ENCODE measurements at places on chromosomes 12 and 14.

GRCh38 chr14:102078831-102079699 lies 7.8 kb downstream of the HSP90AA1 start:
- no peak for DNase-seq

GRCh38 chr12:50488801-50489200 lies 16.0 kb upstream of the DIP2B start:
- DNase-seq = no peak

DNA sequence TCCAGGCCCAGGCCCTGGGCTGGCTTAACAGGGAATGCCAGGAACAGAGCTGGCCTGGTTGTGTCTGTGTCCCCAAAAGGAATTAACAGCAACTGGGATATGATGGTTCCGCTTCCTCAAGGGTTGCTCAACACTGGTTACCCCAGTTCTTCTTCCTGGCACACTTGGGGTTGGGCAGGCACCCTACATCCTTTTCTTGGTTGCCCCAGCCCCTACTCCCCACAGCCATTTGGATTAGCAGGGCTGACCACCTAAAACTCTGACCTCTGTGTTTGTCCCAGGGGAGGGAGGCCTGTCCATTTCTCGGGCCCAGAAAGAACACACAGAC lies 30.8 kb downstream of the NCKAP5L start:
- no peak for DNase-seq

DNA sequence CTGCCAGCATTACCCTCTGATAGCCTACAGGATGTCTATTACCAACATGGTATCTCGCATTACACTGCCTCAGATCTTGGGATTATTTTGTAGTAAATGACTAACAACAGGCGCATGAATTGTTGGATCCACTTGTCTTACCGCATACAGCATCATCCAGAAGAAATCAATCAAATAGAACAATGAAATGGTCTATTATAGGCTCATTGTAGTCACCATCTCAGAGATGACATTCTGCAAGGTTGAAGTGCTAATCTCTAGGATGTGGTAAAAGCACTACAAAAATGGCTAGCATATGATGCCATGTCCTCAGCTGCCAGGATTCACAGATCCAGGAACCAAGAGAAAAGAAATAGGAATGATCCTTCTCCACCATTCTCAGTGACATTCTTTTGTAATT lies 52.0 kb downstream of the WASHC3 start:
- DNase-seq = no peak

DNA sequence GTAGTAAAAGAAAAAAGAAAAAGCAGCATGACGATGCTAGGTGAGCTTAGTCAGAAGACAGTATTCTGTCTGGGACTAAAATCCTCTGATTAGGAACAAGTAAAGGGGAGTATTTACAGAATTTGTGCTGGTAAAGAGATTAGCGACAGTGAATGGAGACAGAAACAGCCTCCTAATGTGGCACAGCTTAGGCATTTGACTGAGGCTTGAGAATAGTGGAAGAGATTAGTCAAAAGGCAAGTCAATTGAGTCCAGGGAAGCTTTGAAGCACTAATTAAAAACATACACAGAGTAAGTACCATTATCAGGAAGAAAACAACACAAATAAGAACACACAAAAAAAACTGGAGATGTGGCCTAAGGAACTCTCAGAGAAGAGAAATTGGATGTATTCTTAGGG lies 131.9 kb upstream of the CLEC14A start:
- DNase-seq = no peak

DNA sequence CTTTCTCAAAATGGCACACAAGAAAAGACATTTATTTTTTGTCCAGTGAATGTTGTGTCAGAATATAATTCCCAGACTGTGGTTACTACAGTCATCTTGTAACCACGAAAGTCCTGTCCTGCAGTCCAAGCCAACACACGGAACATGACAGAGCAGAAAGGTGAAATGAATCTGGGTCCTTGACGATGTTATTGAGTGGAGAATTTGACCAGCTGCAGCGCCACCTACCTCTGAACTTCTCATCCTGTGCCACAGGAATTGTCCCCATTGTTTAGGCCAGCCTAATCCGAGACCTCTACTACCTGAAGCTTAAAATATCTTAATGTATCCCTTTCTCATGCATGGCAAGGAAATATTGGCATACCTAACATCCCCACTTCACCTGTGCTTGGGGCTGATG lies 64.1 kb upstream of the OTX2 start:
- DNase-seq = no peak

- peak; percentile 75 for DNase-seq
Measured at GRCh38 chr12:88600272-88600671, 20.0 kb upstream of the KITLG start.

DNA sequence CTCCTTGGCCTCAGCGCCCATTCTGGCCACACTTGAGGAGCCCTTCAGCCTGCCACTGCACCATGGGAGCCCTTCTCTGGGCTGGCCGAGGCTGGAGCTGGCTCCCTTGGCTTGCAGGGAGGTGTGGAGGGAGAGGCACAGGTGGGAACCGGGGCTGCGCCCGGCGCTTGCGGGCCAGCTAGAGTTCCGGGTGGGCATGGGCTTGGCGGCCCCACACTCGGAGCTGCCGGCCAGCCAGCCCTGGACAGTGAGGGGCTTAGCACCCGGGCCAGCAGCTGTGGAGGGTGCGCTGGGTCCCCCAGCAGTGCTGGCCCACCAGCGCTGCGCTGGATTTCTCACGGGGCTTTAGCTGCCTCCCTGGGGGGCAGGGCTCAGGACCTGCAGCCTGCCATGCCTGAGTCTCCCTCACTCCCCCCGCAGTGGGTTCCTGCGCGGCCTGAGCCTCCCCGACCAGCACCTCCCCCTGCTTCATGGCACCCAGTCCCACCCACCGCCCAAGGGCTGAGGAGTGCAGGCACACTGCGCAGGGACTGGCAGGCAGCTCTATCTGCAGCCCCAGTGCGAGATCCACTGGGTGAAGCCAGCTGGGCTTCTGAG lies 28.0 kb downstream of the TMEM117 start:
- no peak for DNase-seq

- DNase-seq = no peak
Measured at GRCh38 chr12:83848702-83849101, 1063.9 kb downstream of the SLC6A15 start.
